Mesenchymal stem cell (in vitro differentiated cells and primary cell): ENCODE measurements at places on chromosomes 2 and 18.

DNA sequence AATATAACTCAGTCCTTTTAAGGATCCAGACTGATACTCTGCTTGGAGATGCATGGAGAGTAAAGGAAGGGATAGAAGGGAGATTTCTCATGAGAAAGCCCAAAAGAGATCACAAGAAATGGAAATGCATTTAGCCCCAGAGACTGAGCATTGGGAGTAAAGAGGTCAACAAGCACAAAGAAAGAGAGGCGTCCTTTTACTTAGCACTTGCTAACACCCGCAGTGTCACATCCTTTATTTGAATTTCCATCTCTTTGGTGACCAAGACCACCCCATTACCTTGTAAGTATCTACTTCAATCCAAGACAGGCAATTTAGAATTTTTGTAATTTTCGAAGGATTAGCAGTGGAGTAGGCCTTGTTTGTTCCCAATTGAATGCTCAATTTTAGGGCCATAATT lies 111.8 kb upstream of the DCC start:
- no peak for DNase-seq

DNA sequence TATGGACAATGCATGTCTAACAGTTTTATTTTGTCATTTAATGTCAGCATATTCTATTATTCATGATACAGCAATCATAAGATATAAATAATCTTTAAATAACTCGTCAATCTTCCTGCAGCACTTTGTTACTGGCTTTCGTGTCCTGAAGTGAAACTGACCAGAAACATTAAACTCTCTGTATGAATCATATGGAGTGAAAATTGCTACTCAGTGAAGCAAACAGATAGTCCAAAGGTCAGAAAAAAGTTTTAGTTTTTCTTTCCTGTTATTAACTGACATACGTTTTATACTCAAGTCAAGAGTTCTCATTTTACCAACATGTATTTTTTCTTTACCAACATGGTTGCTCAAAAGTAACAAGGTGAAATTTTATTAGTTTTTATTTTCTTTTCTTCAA lies 106.8 kb upstream of the GALNT5 start:
- no peak for DNase-seq

DNA sequence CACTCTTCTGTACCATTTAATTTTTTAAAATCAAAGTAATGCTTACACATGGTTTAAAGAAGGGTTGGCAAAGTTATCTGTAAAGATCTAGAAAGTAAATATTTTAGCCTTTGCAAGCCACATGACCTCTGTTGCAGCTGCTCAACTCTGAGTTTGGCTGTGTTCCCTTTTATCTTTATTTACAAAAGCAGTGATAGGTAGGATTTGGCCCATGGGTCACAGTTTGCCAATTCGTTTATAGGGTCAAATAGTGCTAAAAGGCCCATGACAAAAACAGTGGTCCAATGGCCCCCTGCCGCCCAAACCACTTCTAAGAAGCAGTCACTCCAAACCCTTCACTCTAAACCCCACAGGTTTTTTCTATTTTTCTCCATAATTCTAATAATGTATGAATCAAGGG lies 124.8 kb downstream of the PARD3B start:
- DNase-seq, result peak; percentile 8

DNA sequence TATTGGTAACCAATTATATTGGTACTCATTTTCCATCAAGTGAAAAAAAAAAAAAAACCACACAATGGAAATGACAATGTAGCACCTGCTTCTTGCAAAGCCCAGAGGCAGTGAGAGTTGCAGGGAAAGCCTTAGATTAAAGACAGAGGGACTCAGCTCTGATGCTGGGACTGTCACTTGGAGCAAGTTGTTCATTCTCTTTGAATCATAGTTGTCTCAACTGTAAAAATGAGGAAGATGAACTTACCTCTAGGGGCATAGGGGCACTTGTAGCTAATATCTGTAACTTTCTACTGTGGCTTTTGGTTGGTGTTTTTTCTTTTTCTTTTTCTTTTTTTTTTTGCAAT lies 81.4 kb upstream of the LPIN2 start:
- no peak for DNase-seq

GRCh38 chr2:205056151-205056561 lies 510.9 kb downstream of the PARD3B start:
- DNase-seq, result peak; percentile 66

GRCh38 chr2:71608441-71608840 lies 155.1 kb downstream of the DYSF start:
- DNase-seq, result no peak

DNA sequence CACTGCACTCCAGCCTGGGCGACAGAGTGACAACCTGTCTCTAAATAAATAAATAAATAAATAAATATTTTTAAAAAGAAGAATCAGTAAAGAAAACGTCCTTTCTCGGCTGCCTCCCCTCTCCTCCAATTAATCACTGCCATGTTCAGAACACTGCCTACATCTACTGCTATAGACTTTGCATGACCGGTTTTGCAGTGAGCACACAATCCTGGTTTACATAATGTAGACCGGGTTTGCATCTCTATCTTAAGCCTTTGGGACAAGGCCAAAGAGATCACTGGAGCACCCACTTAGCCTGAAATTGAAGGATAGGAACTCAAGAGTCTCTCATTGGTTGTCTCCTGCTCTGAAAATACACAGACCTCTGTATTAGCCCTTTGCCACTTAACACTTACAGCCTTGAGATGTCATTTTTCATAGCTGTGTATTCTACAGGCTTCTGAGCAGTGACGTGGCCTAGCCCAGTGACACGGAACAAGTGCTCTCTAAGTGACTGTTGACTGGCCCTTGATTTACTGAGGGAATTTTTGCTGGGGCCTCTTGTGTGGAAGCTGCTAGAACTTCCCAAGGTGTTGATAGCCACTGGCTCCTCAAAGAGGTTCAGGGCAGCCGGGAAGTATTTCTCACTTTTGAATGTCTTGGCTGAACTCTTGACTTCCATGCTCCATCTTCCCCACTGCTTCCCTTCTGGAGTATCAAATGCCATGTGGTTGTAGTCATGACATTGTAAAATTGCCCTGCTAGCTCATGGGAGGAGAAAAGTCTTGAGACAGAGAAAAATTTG lies 45.3 kb upstream of the CCBE1 start:
- peak; percentile 78 for DNase-seq

- no peak for DNase-seq
These were observed 1.0 kb downstream of the DNPEP start for GRCh38 chr2:219386532-219387280.

DNA sequence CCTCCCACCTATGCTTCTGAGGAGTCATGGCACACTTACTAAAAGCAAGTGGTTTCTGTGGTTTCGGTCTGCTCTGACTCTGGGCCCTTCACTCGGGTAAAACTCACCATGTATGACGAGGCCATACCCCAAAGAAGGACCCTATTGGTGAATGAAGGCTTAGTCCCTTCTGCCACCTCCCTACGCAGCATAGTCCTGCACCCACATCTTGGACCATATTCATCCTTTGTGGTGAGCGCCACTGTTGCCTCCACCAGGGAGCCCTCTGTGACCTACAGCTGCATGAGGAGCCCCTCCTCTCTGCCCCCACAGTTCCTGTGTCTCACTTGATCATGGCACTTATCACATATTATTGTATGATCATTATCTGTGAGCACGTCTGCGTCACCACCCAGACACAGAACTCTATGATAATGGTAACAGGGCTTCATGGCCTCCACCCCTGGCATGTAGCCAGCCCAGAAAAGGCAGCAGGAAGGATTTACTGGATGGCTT lies 113.3 kb downstream of the TFCP2L1 start:
- DNase-seq, result no peak

- no peak for DNase-seq
These were observed 20.5 kb downstream of the USP40 start for GRCh38 chr2:233546101-233546500.

GRCh38 chr2:12402440-12403139 lies 314.1 kb upstream of the TRIB2 start:
- no peak for DNase-seq

- DNase-seq, result no peak
These were observed 649.4 kb downstream of the TDRD15 start for GRCh38 chr2:21773168-21773567.

DNA sequence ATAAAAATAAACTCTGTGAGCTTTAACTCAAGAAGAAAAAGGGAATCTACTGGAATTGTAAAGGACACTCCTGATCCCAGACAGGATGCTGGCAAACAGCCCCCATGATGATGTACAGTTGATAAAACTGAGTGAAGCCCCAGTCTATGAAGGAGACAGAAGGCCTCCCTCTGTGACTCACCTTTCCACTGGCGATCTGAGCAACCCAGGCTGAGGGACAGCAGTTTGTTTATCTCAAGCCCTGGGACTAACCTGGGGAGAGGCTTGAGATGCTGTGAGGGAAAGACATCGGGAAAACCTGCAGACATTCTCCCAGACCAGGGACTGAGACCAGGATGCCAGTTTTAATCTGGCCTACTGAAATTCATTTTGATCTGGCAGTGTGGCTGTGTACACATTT lies 104.5 kb upstream of the CDH2 start:
- peak; percentile 21 for DNase-seq

DNA sequence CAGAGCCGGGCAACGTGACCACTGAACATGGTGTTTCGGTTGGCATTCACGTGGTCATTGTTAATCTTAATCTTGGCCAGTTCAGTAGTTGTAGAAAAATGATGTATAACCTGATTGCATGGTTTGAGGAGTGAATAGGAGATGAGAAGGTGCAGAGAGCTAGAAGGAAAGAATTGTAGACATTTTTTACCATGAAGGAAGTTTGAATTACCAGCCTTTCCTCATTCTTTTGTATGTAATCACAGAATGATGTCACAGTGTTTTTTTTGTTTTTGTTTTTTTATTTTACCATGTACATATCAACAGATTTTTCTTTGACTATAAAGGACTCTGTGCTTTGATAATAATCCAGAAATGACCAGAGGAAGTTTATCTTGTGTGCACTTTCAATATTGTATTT lies 126.3 kb downstream of the LTBP1 start:
- no peak for DNase-seq

DNA sequence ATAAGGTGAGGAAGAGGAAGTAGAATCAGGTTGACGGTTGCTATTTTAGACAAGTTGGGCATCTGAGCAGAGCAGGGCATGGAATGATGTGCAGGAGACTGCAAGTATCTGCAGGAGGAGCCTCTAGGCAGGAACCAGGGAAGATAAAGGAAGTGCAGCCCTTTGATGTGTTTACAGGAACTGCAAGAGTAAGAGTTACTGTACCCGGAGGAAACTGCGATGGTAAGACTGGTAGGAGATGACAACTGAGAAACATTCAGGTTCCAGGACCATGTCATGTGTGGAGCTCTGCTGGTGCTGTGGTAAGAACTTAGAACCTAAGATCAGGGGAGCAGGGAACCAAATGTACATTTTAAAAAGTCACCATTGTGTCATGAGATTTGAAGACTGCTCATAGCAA lies 134.3 kb upstream of the STON1 start:
- no peak for DNase-seq
